Psoas muscle (tissue), 8 donors: ENCODE measurements at places on chromosomes 5 and 9. TPM values are rescaled to one million over a fixed set of nuclear protein-coding genes. Genes with fewer than 3 reads are reported as not detected.

GRCh38 chr5:3186156-3186555 lies 409.5 kb upstream of the IRX1 start:
- H3K36me3 ChIP-seq = no peaks in the 10 kb centered on the region
- H3K4me1 ChIP-seq = no peaks in the 10 kb centered on the region
- no peaks in the 10 kb centered on the region for H3K27me3 ChIP-seq
- H3K27ac ChIP-seq = no peak overlapping the region

GRCh38 chr5:58255386-58255785 lies 204.5 kb downstream of the PLK2 start:
- no peak for DNase-seq
- H3K4me1 ChIP-seq = peaks cover 4% of the 10 kb centered on the region
- H3K36me3 ChIP-seq = no peaks in the 10 kb centered on the region
- H3K27ac ChIP-seq = no peak overlapping the region
- H3K4me3 ChIP-seq = no peak overlapping the region
- H3K27me3 ChIP-seq = no peaks in the 10 kb centered on the region

DNA sequence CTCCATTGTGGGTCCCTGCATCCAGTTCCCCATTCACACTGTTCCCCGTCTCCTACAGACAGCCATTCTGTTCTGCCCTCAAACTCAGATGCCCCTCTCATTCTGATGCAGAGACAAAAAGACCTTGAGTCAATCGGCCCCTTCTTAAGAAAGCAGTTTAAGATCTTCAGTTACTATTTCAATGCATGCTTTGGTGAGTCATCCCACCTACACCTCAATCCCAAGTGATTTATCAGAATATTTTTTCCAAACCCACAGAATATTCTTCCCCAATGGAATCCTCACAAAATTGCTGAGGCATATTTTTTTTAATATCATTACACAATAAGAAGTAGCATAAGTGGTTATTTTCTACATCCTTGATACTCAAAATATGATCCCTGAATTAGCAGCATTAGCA lies 92.4 kb upstream of the SLC1A1 start:
- no peak overlapping the region for H3K27ac ChIP-seq
- no peak overlapping the region for H3K4me3 ChIP-seq
- H3K27me3 ChIP-seq = no peaks in the 10 kb centered on the region
- no peaks in the 10 kb centered on the region for H3K36me3 ChIP-seq

The ADAMTS2 gene
- 2.5 TPM for total RNA-seq

The PCDHB2 gene
- total RNA-seq = 1.6 TPM
